Nephron progenitor cell (in vitro differentiated cells): ENCODE measurements at places on chromosomes 6 and 20.

DNA sequence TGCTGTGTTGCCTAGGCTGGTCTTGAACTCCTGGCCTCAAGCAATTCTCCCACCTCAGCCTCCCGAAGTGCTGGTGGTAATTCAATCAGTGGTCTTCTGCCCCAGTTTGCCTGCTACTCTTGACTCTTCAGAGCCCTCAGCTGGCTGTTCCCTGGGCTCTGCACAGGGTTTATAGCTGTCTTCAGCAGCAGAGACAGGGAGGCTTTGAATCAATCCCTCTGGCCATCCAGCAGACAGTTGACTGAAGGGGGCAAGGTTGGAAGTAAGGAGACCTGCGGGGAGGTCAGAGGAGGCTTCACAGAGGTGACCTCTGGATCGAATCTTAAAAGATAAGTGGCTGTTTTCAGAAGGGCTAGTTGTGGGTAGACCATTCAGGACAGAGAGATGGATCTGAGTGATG is 26.0 kb upstream of the KIF3B start:
- DNase-seq: no peak

DNA sequence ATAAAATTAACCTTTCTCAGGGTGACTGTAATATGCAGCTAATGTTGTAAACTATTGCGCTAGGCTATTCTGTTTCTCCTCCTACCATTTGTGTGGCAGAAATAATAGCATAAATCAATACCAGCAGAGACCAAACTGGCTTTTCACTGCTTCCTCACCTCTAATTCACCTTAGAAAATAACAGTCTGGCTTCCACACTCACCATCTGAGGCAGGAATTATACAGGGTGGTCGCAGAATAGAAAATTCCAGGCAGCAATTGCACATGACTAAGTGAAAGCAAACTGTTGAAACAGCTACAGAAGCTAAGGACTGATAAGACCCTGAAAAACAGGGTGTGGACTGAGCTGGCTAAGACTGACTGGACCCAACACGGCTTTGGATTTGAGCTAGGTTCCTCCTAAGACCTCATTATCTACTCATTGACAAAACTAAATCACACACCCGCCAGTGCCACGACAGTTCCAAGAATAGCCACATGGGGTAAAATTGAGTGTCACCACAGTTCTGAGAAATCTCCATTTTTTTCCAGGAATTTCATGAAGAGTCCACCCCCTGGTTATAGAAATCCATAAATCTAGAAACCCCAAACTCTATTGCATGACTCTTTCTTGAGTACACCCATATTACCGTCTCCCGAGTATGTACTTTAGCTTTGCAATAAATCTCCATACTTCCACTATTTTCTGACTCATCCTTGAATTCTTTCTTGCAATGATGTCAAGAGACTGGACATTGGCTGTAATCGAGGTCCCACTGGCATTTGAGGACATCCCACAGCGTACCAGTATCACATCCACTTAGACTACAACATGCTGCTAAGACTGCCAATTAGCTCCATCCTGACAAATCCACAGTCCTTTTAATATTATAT is 60.9 kb upstream of the KCNQ5 start:
- no peak for DNase-seq

DNA sequence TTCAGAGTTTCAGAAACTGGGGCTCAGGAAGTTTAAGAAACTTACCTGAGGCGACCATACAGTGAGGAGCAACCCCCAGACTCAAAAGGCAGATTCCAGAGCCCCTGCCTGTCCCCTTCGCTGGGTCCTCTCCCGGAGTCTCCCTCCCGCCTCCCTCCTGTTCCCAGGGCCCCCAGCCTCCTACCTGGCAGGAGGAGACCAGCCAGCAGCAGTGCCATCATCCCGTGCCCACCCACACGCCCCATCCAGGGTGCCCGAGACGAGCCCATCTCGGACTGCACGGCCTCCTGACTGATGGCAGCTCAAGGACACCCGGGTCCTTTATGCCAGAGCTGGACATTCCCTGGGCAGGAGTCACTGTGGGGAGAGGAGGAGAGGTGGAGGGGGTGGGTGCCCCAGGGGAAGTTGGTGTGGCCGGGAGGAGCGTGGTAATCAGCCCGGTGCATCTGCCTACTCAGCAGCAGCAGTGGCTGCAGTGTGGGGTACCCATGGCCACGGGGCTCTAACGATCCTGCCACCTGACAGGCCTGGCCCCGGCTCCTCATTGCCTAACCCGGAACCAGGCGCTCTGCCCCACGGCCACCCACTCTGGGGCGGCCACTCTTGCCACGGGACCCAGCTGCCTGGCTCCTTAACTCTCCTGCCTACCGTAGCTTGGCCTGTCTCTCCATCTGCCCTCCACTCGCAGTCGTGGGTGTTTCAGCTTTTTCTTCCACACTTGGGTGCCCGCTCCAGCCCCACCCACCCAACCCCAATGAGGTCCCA is at the start of gene CDSN:
Gene CDSN, minus strand, starts transcription at position 296 of the 765 bp plus-strand sequence. Its CDS starts 27 bp downstream, at position 269.
- no peak for DNase-seq

DNA sequence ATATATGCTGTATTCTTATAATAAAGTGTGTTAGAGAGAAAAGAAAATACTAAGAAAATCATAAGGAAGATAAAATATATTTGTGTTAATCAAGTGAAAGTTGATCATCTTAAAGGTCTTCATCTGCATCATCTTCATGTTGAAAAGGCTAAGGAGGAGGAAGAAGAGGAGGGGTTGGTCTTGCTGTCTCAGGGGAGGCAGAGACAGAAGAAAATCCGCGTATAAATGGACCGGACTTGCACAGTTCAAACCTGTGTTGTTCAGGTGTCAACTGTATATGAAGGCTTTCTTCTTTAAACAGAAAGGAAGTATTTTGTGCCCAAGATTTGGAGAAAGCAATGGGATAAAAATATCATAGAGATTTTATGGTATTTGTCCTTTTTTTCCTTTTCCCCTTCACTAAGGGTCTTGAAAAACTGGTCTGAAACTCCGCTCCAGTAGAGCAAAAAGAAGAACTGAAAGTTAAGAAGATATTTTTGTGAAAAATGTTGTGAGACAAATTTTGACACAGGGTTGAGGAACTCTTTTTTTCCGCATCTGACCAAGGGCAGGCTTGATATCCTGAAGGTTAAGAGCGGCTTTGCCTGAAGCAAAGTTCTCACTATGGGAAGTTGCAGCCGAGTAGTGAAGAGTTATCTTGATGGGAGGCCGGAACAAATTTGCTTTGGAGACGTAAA is 350.7 kb downstream of the LAMA2 start:
- DNase-seq: no peak

DNA sequence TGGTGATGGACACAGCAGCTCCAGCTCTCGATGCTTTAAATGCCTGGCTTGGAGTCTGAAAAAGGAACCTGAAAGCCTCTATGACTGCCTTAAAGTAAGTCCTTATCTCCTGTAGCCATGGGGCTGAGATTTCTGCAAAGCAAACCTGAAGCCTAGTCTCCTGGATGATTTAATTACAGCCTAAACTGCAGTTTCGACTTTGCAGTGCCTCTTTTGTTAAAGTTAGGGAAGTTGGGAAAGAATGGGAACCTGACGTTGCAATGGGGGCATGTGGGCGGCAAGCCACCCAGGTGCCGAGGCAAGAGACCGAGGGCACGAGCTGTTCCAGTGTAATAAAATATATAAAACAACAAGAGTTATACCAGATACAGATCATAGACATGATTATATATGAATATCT is 11.7 kb upstream of the TCFL5 start:
- no peak for DNase-seq

DNA sequence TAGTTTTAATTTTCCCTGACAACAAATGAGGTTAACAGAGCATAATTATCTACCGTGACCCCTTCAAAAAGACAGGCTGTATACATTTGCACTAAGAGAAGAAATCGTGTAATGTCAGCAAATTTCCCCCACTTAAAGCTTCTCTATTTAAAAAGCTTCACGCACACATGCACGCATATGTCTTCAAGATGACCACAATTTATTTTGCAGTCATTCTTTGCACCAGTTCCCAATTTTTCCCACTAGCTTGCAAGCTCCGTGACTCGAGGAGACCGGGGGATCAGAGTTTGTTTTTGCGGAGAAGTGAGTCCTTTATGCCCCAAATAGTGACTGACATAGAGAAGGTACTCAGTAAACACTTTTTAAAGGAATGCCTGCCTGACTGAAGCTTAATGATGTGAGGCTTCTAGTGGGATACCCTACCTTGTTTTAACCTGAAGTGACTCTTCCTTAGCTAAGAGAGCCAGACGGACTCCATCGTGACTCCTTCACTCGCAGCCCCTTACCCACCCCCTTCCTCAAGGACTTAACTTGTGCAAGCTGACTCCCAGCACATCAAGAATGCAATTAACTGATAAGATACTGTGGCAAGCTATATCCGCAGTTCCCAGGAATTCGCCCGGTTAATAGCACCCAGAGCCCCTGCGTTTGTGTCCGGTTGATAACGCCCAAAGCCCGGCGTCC is 9.3 kb upstream of the NQO2 start:
- no peak for DNase-seq

- peak; percentile 68 for DNase-seq
Measured at GRCh38 chr20:41692479-41693135, 74.4 kb upstream of the CHD6 start.

- DNase-seq: peak; percentile 22
Measured at GRCh38 chr20:51861726-51862466, 59.6 kb upstream of the SALL4 start.

- DNase-seq: no peak
Measured at GRCh38 chr6:149319422-149319821, 1.9 kb downstream of the TAB2 start.

DNA sequence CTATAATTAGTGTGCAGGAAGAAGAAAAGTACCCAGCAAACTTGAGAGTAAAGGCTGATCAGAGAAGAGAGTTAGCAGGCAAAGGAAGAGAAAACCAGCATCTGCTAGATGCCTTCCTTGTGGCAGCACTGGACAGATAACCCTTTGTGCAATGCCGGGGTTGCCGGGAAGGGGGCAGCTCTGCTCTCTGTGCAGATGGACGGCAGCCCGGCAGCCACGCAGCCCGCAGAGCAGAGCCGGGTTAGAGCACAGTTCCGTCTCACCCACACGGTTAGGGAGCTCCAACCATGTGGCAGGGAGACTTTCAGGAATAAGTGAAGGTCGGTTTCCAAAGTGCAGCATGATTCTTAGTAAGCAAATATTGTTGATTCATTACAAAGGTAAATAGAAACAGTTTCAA is 80.0 kb upstream of the RPS6KA2 start:
- DNase-seq: peak; percentile 64

DNA sequence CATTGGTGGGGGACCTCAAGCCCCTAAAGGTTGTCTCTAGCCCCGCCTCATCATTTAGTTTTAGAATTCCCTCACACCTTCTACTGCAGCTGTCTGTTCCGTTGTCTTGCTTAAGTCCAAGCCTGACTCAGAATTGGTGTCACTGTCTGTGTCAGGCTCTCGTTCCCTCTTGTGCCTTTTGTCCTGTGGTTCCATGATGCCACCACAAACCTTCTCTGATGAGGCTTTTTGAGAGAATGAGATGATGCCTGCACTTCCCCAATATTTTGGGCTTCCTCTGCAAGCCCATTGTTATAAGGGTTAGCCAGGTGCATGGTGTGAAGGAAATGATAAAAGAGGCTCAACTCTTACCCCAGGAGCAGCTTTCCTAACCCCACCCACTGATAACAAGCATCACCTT is 8.1 kb upstream of the AKIRIN2 start:
- DNase-seq: no peak

- no peak for DNase-seq
Measured at GRCh38 chr20:10559266-10559665, 114.5 kb downstream of the JAG1 start.

DNA sequence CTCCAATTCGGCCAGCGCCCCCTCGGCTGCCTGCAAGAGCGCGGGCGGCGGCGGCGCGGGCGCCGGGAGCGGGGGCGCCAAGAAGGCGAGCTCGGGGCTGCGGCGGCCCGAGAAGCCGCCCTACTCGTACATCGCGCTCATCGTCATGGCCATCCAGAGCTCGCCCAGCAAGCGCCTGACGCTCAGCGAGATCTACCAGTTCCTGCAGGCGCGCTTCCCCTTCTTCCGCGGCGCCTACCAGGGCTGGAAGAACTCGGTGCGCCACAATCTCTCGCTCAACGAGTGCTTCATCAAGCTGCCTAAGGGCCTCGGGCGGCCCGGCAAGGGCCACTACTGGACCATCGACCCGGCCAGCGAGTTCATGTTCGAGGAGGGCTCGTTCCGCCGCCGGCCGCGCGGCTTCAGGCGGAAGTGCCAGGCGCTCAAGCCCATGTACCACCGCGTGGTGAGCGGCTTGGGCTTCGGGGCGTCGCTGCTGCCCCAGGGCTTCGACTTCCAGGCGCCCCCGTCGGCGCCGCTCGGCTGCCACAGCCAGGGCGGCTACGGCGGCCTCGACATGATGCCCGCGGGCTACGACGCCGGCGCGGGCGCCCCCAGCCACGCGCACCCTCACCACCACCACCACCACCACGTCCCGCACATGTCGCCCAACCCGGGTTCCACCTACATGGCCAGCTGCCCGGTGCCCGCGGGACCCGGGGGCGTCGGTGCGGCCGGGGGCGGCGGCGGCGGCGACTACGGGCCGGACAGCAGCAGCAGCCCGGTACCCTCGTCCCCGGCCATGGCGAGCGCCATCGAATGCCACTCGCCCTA is 963 bp downstream of the FOXF2 start:
- peak; percentile 61 for DNase-seq

GRCh38 chr6:25601800-25602673 is 50.0 kb upstream of the SCGN start:
- no peak for DNase-seq

DNA sequence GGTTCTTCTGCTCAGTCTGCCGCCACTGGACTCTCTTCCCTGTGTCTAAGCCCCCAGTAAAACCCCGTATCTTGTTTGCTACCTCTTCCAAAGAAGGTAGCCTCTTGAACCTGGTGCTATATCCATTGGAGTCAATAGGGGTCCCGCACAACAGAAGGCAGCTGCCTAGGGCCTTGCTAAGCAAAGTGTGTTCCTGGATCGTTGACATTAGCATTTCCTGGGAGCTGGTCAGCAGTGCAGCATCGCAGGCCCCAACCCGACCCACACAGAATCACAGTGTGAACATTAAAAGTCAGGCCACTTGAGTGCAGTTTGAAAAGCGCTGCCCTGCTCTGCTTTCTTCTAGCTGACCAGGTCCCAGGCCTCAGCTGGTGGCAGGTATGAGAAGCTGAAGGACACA is 2.9 kb downstream of the ADA start:
- no peak for DNase-seq

DNA sequence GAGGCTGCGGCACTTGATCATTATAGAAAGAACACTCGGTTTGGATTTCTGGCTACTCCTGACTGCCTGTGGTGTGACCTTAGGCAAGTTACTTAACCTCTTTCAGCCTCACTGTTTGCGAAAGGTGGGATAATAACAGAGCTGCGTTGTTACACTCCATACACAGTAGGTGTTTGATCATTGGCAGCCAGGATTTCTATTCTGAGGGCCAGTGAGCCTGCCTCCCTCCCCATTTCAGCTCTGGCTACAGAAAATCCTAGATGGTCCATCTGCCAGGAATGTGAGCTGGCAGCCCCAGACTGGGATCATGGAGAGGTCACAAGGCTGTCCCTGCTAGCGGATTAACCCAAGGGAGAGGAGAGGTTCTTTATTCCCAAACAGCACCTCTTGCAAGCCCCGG is 2.7 kb downstream of the KCNB1 start:
- no peak for DNase-seq
